Cardiac ventricle fibroblast (primary cell): ENCODE measurements at places on chromosomes 2 and 18. TPM values are rescaled to one million over a fixed set of nuclear protein-coding genes. Genes with fewer than 3 reads are reported as not detected.

The ZSWIM2 gene
- not detected in 2 replicates for total RNA-seq

The RTN4 gene
- total RNA-seq: 169 and 203 TPM in 2 replicates

The ALK gene
- total RNA-seq: not detected in 2 replicates

The CHRNA1 gene
- 0.10 TPM in 1 of 2 replicates, not detected in the other for total RNA-seq

The NTSR2 gene
- not detected in 2 replicates for total RNA-seq

The CYTIP gene
- total RNA-seq: not detected in 2 replicates

The IHH gene
- not detected in 2 replicates for total RNA-seq

The DPP4 gene
- total RNA-seq: 101 and 106 TPM in 2 replicates

The NGEF gene
- total RNA-seq: 0.75 TPM in 1 of 2 replicates, not detected in the other

The SCTR gene
- not detected in 2 replicates for total RNA-seq

The TCF7L1 gene
- 6.7 and 6.8 TPM in 2 replicates for total RNA-seq

The CTAGE1 gene
- total RNA-seq: not detected in 2 replicates

The TMEM163 gene
- total RNA-seq: 0.06 TPM in 1 of 2 replicates, not detected in the other

The ARHGEF4 gene
- total RNA-seq: 6.2 and 8.2 TPM in 2 replicates

The CYP26B1 gene
- 11.0 and 12.7 TPM in 2 replicates for total RNA-seq
